CD4-positive, alpha-beta memory T cell (primary cell): ENCODE measurements at places on chromosomes 5 and 9.

DNA sequence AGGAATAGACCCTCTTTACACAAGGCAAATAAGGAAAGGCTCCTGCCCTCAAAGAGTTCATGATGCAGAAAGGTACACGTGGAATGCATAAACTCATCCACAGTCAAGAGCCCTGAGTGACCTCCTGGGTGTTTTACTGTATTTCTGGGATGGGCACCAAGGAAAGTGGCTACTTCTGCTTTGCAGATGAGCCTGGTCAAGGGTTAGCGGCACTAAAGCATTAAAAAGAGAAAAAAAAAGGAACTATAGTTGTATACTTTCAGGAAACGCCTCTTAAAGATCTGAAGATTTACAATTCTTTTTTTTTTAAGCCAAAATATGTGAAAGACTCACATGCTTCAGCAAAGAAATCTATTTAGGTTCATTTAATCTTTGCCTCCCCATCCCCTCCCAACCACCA lies 366.2 kb upstream of the PDE4D start:
- DNase-seq = no peak

- DNase-seq = no peak
Measured at GRCh38 chr5:66597183-66597757, 1.1 kb downstream of the MAST4 start.

- peak; percentile 19 for DNase-seq
Measured at GRCh38 chr9:26744191-26744965, 148.2 kb downstream of the CAAP1 start.

GRCh38 chr9:68416936-68417564 lies 60.6 kb downstream of the PGM5 start:
- no peak for DNase-seq

GRCh38 chr5:144017119-144017518 lies 153.3 kb downstream of the YIPF5 start:
- no peak for DNase-seq

- no peak for DNase-seq
Measured at GRCh38 chr5:152007653-152008335, 83.1 kb upstream of the GLRA1 start.

DNA sequence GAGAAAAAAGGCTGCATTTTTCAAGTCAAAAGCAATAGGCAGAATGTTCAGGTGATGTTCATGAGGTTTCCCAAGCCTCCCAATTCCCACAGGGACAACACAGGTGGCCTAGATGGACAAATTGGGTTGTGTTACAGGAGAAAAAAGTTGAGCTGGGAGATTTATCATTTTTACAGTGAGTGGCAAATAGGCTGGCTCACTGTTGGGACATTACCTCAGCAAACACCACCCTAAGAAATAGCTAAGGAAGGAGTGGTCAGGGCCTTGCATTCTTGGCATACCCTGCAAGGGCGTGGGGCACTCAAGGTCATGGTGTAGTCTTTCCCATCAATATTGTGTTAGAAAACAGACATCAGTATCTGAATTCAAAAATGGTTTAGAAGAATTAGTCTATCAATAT lies 23.3 kb upstream of the CPLANE1 start:
- no peak for DNase-seq

DNA sequence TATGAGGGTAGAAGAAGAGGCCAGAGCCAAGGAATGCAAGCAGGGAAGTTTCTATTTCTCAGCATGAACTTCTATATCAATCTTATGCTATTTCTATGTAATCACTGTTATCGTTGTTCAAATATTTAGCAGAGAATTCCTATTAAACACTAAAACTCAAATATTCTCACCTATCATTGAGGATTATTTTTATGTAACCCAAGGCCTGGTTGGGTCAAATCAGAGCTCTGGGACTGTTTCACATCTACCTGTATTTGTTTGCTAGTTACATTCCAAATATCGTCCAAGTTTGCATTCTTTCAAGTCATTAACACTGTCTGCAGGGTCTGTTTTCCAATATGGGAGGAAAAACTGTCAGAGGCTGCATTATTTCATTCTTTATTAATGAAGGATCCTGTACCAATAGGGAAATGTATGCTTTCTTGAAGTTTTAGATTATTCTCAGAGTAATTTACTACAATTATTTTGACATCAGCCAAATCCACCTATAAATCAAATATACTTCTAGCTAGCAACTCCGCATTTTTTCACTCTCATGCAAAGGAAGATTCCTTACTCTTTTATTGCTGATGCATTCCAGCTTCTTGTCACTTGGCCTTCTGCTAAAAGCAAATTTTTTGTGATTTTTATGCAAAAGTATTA lies 52.2 kb downstream of the LURAP1L start:
- DNase-seq = no peak

DNA sequence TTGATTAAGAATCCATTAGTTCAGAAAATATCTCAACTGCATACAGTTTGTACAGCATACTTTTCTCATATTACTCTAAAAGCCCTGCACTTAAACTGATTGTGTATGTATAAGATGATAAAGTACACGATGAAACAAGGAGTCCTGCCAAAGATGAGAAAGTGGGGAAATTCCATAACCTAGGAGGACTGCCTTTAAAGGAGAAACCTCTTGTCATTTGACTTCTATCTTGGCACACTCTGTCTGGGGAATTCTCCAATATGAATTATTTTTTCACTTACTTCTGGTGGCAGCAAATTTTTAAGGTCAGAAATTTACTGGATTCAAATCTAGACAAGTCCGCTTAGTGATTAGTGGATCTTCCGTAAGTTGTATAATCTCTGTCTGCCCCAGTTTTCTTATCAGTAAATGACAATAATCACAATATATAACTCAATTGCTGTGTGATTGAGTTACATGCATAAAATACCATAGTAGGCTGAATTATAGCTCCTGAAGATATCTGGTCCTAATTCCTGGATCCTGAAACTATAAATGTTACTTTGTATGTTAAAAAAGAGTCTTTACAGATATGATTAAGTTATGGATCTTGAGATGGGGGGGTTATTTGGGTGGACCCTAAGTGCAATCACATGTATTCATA lies 17.0 kb upstream of the ISOC1 start:
- DNase-seq = no peak
